ENCODE measurements at places on chromosomes 4 and X.

DNA sequence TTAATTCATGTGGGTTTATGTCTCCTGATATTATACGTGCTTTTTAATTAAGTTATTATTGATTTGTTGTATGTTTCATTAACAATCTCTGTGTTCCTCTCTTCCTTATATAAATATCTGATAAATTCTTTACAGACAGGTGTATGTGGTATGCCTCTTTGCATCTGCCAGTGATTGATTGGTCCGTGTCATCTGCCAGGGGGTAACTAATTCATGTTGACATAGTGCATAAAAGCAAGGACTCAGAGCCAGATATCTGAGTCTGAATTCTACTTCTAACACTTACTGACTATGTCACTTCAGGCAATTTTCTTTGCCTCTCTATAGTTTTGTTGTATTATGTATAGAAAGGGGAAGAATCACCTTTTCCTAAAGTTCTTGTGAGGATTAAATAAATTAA is 5.2 kb upstream of the AMBN start:
- no peak for DNase-seq

- no peak for DNase-seq
Observed at GRCh38 chr4:163816494-163816893, 322.0 kb downstream of the TMA16 start.

GRCh38 chr4:10500776-10501175 is 43.5 kb upstream of the ZNF518B start:
- no peak for DNase-seq

DNA sequence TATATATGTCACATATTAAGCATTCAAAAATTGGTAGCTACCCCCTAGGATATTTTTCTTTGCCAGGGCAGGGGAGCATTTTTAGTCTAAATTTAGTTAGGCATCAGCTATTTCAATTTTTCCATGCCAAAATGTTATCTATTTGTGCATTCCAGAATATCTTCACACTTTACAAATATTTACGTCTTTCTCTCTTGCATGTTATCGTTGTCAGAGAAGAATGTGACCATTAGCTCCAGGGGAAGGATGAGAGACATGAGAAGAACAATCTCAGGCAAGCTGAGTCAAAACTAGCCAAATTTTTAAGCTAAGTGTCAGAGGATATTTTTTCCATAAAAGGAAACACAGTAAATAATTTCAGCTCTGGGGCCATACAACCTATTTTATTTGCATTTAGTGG is 885.0 kb upstream of the EPHA5 start:
- no peak for DNase-seq

DNA sequence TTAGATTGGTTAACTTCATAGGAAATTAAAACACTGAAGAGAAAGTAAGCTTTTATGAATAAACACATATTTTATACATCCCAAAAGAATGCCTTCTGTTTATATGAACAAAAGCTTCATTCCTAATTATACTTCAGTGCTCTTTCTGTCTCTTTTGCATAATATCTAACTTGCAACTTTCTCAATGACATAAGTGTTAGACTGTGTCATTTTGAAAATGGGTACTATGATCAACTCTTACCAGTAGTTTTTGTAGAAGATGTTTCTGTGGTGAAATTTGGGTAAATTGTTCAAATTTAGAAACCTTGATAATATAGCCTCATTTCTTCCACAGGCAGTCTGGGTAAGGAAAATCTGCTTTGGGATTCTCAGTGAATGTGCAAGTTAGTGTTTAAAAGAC is 991.4 kb downstream of the CCSER1 start:
- DNase-seq, result no peak

DNA sequence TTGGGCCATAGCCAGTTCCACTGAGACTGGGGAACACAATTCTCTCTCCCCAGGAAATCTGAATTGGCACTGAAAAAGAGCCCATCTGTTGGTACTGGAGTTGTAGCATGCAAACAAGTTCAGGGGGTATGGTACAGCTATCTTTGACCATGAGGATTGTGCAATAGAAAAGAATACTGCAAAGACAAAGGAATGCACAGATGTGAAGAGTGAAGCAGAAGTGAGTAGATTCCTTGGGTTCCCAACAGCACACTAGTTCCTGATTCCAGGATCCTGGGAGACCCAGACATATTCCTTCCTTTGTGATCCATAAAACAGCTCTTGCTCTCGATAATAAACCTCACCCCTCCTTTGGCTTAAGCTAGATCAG is 43.3 kb upstream of the CTAG2 start:
- DNase-seq, result no peak

- no peak for DNase-seq
Observed at GRCh38 chr4:41963105-41963504, 18.5 kb upstream of the DCAF4L1 start.

GRCh38 chr4:145583191-145584055 is 35.8 kb upstream of the MMAA start:
- DNase-seq, result no peak

DNA sequence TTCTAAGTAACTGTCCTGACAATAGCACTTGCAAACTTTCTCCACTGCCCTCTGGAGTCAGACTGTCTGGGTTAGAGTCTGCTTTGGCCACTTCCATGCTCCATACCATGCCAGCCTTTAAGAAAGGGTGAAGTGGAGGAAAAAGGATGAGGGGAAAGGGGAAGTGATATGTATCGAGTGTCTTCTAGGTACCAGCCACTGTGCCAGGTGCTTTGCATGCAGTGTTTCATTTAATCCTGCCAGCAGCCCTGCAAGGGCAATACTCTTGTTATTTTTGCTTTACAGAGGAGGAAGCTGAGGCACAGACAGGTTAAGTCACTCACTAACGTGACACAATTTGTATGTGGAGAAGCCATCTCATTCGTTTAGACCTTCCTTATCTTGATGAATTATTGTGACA is 55.6 kb downstream of the RTL9 start:
- no peak for DNase-seq

DNA sequence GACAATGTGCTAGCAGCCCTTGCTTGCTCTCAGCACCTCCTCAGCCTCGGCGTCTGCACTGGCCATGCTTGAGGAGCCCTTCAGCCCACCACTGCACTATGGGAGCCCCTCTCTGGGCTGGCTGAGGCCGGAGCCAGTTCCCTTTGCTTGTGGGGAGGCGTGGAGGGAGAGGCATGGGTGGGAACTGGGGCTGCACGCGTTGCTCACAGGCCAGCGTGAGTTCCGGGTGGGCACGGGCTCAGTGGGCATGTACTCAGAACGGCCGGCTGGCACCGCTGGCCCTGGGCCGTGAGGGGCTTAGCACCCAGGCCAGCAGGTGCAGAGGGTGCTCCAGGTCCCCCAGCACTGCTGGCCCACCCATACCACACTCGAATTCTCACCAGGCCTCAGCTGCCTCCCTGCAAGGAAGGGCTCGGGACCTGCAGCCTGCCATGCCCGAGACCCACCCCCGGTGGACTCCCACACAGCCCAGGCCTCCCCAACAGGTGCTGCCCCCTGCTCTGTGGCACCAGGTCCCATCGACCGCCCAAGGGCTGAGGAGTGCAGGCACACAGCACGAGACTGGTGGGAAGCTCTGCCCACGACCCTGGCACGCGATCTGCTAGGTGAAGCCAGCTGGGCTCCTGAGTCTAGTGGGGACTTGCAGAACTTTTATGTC is 100.3 kb downstream of the SLC39A8 start:
- no peak for DNase-seq

DNA sequence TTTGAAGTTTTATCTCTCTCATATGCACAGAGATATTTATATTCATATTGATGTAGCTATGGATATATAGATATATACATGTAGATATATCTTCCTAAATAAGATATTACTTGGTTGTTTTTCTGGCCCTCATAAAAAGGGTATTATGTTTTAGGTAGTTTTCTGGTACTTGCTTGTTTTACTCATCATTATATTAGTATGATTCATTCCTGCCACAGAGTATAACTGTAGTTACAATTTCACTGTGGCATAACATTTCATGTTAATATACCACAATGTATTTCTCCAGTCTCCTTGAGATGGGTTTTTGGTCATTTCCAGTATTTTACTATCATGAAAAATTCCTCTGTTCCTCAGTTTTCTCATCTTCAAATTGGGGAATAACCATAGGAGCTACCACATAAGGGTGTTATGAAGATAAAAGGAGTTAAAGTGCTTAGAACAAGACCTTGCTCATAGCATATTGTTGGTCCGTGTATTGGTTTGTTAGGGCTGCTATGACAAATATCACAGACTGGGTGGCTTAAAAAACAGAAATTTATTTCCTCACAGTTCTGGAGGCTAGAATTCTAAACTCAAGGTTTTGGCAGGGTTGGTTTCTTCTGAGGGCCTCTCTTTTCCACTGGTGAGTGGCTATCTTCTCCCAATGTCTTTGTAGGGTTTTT is 129.7 kb downstream of the TMEM164 start:
- DNase-seq, result no peak

DNA sequence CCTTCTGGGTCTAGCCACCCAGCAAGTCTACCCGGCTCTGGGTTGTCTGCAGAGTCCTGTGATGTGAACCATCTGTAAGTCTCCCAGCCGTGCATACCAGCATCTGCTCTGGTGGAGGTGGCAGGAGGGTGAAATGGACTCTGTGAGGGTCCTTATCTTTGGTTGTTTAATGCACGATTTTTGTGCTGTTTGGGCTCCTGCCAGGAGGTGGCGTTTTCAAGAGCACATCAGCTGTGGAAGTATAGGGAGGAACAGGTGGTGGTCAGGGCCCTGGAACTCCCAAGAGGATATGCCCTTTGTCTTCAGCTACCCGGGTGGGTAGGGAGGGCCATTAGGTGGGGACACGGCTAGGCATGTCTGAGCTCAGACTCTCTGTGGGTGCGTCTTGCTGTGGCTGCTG is 66.5 kb upstream of the ZFP42 start:
- DNase-seq, result peak; percentile 86

GRCh38 chr4:111960241-111960667 is 185.0 kb upstream of the FAM241A start:
- DNase-seq, result no peak

DNA sequence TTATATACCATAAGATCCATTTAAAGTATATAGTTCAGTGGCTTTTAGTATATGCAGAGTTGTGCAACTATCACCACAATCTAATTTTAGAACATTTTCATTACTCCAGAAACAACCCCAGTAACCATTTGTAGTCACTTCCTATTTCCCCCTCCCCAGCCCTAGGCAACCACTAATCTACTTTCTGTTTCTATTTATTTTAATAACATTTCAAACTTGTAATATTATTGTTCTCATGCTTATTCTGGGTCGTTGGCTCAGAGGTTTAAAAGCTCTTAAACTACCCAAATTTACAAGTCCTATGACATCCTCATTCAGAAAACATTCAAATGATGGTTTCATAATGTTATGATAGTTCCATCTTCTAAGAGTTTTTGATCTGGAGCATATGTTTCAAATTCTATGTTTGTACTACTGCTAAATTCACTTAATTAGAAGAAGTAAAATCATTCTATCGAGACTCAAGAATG is 18.4 kb downstream of the XIAP start:
- no peak for DNase-seq

- DNase-seq, result no peak
Observed at GRCh38 chr4:33425936-33426335, 2705.8 kb downstream of the PCDH7 start.

- no peak for DNase-seq
Observed at GRCh38 chr4:162506253-162506652, 342.5 kb upstream of the FSTL5 start.

DNA sequence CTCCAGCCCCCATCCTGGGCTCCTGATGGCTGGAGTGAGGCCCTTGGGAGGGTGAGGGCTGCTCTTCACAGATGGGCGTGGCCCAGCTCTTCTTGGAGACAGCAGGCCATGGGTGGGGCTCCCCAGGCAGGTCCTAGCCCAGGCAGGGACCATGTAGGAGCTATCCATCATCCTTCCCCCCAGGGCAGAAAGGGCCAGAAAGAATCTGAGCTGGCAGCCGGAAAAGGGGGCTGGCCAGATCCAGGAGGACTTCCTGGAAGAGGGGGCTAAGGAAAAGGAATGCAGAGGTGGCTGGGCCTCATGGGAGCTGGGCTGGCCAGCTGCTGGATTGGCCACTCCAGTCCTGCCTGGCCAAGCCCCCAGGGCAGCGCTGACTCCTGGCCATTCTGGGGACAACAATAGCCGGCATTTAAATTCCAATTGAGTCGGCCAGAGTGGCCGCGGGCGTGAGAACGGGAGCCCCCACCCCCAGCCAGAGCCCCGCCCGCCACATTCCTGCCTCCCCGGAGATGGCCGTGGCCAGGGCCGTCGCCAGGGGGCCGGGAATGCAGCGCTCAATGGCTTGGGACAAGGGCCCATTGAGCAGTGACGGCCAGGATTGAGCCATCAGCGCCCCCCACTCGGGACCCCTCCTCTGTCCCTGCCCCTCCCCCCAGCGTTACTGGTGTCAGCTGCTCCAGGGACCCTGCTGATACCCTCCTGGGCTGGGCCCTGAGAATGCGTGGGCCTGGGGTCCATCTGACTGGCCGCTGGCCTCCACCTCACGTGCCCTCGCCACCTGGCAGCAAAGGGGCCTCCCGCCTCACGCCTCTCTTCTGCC is 15.1 kb upstream of the FGFR3 start:
- DNase-seq, result peak; percentile 95

DNA sequence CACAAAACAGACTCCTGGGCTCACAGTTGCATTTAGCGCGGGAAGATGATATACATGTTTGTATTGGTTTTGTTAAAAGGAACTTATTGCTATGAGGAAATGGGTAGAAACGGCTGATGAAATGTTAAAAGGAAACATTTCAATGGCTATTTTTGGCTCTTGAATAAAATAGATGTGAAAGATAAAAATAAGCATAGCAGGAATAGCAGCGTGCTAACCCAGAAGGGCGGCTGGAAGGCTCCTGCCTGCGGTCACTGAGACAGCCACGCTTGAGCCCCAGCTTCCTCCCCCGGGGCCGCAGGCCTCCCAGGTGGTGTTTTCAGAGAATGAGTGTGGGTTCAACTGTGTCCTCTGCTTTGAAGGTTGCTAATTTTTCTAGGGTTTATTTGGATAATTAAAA is 35.0 kb upstream of the CLCN4 start:
- DNase-seq, result no peak

DNA sequence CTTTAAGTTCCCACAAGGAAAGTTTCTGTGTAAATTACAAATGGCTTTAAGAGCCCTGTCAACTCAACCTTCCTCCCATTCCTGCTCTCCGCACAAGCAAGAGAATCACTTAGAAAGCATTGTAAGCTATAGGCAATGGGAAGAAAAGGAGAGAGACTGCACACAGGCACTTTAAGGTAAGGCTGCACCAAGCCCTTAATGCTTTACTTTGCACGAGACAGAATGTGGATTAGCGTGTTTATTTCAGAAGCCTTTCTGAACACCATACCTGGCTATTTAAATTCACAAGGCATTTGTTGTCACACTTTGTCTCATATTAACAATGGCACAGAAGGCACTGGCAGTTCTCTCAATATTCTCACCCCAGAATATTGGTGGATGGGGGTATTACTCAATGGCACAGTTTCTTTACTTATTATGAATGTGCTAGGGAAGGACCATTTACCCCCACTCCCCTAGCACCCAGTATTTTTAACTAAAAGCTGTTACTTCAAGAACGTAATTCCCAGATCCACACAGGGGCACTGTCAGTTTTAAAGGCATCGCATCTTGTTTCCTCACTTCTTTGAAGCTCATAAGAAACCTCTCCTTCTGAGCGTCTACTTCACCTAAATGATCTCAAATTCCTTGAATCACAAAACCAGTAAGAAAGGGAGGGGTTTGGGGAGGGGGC is 150.0 kb downstream of the MAML3 start:
- DNase-seq, result no peak

Measured in endodermal cell (in vitro differentiated cells).